ENCODE measurements at places on chromosomes 12 and 14. TPM values are rescaled to one million over a fixed set of nuclear protein-coding genes. Genes with fewer than 3 reads are reported as not detected.

GRCh38 chr12:47707355-47707754, 1.5 kb upstream of the RPAP3 start:
- no peak for DNase-seq

GRCh38 chr12:84841591-84841990, 71.0 kb downstream of the SLC6A15 start:
- no peak for DNase-seq

DNA sequence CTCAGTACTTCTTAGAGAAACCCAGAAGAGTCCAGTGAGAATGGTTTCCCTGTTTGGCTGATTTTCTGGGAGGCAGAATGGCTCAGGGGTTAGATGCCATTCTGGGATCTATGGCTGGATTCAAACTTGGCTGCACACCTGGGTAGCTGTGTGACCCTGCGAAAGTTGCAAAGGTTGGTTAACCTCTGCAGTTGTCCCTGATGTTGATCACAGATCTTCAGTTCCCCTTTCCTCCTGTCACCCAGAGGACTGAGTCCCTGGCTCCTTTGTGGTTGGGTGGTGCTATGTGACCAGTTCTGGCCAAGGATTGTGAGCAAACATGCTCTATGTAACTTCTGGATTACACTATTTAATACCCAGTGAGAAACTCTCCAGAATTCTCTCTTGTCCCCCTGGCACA, 418.0 kb downstream of the RGS6 start:
- no peak for DNase-seq

CD27 gene
- total RNA-seq, result not detected

DNA sequence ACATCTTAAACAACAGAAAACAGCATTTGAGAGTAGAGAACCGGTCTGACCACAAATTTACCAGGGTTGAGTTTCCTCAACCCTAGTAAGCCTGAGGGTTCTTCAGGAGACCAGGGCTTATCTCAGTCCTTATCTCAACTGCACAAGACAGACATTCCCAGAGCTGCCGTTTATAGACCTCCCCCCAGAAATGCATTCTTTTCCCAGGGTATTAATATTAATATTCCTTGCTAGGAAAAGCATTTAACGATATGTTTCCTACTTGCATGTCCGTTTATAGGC, 12.3 kb downstream of the TMEM117 start:
- no peak for DNase-seq

DNA sequence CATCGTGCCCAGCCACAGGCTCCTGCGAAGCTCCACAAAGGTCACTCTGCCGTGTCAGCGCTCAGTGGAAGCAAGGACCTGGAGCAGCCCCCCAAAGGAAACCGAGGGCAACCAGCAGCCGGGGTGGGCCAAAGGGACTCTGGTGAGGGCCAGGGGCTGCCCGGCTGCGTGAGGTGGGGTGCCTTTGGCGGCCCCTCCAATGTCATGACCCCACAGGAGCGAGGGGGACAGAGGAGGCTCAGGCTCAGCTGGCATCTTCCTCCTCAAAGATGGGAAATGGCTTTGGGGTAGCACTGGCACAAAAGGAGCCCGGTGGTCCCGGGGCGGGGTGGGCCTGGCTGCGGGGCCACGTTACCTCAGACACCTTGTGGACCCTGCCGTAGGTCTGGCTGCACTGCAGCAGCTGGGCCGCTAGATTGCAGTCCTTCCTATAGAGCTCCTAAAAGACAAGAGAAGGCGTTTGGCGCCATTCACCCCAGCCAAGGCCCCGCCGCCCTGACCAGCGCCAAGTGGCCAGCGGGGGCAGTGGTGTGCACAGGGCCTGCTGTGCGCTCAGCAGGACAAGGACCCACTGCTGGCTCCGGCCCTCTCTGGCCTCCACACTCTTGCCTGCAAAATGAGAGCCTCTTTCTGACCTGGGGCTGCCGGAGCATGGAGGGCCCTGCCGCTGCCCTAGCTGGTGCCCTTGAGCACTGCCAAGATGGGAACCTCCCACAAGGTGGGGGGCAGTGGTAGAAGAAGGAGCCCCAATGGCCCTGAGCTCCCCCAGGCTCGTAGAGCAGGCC, 46.9 kb downstream of the BEGAIN start:
- DNase-seq, result no peak

SERPINA9 gene
- total RNA-seq, result not detected
